Activated T-helper 17 cell treated with anti-CD3 and anti-CD28 coated beads, Interleukin-2, amount 50 U/mL, for 72 hours (primary cell): ENCODE measurements at places on chromosomes 16 and 17. TPM values are rescaled to one million over a fixed set of nuclear protein-coding genes. Genes with fewer than 3 reads are reported as not detected.

Gene COPZ2
- 1.3 TPM for total RNA-seq

Gene PTX4
- total RNA-seq, result not detected

Gene CDH1
- 3.0 TPM for total RNA-seq

Gene DYNLL2
- total RNA-seq, result 24.3 TPM

Gene KCNJ18
- total RNA-seq, result not detected

Gene SCPEP1
- total RNA-seq, result 31.9 TPM

Gene TMEM100
- total RNA-seq, result not detected

Gene CES1
- not detected for total RNA-seq

Gene C1QTNF8
- total RNA-seq, result not detected

Gene TBC1D3H
- not detected for total RNA-seq

Gene DPEP1
- total RNA-seq, result not detected

Gene KRTAP4-4
- not detected for total RNA-seq

Gene SLC16A13
- 10.7 TPM for total RNA-seq

Gene YPEL2
- 20.0 TPM for total RNA-seq

Gene SCN4A
- 0.32 TPM for total RNA-seq

Gene LRRC46
- 0.58 TPM for total RNA-seq

Gene ZMYND15
- total RNA-seq, result 0.42 TPM

Gene CDRT15
- not detected for total RNA-seq

Gene EVPLL
- not detected for total RNA-seq

Gene CNTD1
- total RNA-seq, result 0.24 TPM

Gene MPG
- total RNA-seq, result 51.9 TPM

Gene ZNF821
- total RNA-seq, result 12.2 TPM

Gene DNAI2
- 0.19 TPM for total RNA-seq

Gene UTS2R
- total RNA-seq, result 0.45 TPM

Gene SEPTIN1
- total RNA-seq, result 198 TPM

Gene ADAD2
- not detected for total RNA-seq

Gene EFCAB13
- total RNA-seq, result 3.4 TPM

Gene GDPD3
- 37.8 TPM for total RNA-seq

Gene UMOD
- not detected for total RNA-seq

Gene LPO
- not detected for total RNA-seq

Gene TM4SF5
- not detected for total RNA-seq
